ENCODE measurements at places on chromosomes 13 and 19.

GRCh38 chr19:45865269-45865948 lies 1.3 kb downstream of the FOXA3 start:
- DNase-seq: no peak

GRCh38 chr13:32428581-32429432 lies 877 bp upstream of the N4BP2L1 start:
- no peak for DNase-seq

- no peak for DNase-seq
These were observed 120.9 kb downstream of the ZDHHC20 start for GRCh38 chr13:21338156-21338555.

- DNase-seq: no peak
These were observed 2.1 kb upstream of the CDX2 start for GRCh38 chr13:27971236-27971645.

DNA sequence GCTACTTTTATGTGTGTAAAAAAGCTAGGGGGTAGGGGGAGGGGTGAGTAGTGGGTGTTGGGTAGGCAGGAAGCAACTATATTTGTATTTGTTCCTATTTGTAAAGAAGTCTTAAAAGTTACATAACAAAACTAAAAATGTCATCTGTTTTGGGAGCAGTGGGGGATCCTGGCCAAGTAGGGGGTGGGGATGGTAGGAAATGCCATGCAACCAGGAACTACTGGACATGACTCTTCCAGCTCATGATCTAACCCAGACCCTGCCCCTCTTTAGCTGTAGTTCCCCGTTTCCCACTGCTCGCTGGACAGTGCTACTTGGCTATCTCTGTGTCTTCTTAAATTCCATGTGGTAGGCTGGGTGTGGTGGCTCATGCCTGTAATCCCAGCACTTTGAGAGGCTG lies 3.2 kb downstream of the GTF3A start:
- no peak for DNase-seq

DNA sequence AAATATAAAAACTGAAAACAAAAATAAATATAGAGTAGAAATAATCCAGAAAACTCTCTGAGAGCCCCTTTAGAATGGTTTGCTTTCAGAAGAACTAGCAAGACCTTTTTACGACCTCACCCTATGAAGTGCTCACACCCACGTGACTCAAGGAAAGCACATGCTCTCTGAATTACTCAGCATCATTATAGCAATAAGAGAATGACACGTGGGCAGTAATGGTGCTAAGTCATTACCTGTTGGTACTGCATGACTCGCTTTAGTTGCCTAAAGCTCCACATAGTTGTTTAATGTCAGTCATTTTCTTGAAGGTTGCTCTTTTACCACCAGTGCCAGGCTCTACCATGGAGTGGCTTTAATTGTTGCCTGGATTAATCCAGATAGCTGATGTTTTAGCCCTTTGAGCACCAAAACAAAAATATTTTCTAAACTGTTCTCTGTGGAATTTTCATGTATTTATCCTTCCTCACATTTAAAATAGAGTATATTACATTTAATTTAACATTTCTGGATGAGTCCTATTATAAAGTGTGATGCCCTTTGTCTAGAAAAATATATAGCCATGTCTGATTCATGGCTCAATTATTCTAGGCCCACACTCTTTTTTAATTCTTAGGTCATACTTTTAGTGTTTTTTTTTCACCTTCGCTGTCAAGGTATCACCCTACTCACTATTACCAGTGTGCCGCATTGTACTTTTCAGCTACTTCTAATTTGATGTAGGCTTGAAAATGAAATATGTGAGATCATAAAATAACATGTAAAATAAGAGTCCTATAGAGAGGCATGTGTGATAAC lies 56.8 kb downstream of the THSD1 start:
- no peak for DNase-seq

- no peak for DNase-seq
These were observed at the start of gene CEACAM16 for GRCh38 chr19:44698492-44699201. TSS of gene CEACAM16 (plus strand) at chr19:44699151. CDS start at chr19:44701457, 2,306 bp downstream.

GRCh38 chr19:42273407-42274064 lies 4.5 kb downstream of the CIC start:
- no peak for DNase-seq

Data from fibroblast of gingiva (primary cell).